ENCODE measurements at places on chromosomes 12 and 14.

- DNase-seq = no peak
These were observed 1.9 kb upstream of the KLHDC1 start for GRCh38 chr14:49691031-49691430.

DNA sequence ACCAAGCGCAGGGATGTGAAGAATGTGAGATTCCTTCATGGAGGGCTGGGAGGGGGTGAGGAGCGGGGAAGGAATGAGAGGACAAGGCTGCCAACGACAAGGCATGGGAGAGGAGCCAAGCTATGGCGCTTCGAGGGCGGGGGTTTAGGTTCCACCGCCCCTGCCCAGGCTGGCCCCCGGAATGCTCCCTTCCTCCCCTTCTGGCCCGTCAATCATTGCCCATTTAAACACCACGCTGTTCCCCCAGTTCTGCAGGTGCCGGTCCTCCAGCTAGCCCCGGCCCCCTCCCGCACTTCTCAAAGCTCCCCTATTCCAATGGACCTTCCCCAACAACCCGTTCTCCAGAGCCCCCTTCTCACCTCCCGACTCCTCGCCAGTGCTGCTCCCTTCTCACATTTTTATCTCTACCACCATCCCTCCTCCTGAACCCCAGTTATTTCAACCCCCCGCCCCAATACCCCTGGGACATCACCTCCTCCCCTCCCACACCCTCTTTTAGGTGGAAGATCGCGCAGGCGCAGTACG is 428 bp downstream of the RNF41 start:
- DNase-seq = no peak

GRCh38 chr14:56501909-56502530 is 77.6 kb upstream of the TMEM260 start:
- DNase-seq = no peak

GRCh38 chr12:119406308-119406707 is 71.8 kb downstream of the CCDC60 start:
- DNase-seq = no peak

DNA sequence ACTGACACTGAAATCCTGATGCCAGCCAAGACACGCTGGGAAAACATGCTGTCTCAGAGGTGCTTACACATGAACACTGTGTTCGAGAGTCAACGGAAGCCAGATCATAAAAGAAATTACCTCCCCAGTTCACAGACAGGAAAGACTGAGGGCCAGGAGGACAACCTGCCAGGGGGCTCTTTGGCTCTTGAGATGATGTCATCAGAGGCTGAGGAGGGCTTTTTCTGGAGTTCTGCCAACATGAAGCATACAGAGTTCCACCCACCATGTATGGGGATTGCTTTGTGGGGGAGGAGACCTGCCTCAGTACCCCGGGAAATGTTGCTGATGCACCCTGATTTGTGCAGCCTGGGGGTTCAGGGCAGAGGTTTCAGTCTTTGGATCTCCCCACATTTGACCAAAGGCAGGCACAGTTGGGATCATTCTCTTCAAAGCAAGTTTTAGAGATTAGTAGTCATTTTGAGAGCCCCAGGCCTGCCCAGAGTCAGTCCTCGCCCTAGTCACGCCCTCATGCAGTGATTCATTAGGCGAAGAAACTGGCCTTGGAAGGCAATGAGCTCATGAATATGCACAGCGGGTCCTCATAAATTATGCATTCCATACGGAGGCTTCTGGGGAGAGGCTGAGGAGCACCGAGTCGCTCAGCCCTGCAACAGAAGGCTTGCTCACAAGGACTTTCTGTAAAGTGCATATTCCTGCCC is 34.9 kb upstream of the EML1 start:
- DNase-seq = no peak

DNA sequence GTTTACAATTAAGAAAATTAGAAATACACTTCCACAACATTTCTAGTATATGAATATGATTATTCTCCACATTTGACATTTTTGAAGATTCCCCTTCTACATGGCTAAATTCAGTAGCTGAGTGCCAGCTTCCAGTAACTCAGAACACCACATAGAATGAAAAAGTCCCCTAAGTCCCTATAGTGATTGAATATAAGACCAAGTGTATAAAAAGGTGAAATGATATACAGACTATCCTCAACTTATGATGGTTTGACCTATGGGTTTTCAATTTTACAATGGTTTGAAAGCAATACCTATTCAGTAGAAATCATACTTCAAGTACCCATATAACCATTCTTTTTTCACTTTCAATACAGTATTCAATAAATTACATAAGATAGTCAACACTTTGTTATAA is 15.8 kb downstream of the ATL1 start:
- no peak for DNase-seq

DNA sequence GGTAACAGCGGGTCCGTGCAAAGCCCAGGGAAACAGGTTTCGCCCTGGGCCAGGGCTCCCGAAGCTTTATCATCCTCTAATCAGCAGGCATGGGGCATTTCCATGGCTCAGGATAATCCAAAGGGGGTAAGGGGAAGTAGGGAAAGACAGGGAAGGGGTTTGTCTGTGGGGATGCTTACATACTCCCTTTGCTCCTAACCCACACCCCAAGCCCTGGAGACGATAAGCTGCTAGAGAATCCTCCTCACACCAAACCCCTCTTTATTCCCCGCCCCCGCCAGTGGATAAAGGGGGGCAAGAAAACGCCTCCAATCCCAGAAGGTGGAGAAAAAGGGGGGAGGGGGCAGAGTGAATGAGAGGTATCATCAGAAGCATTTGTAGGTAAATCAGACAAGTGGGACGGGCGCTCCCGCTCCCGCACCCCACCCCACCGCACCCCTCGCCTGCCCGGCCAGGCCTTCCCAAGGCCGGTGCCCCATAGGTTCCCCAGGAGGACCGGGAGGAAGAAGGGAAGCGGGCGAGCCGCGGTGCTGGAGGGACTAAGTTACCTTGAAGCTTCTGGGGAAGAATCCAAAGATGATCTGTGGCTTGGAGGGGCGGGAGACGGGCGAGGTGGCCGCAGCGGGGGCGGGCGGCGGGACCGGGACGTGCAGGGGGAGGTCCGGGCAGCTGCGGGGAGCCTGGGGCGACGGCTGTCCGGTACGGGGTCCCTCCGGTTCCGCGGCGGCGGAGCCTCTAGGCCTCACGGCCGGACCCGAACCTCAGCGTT is 762 bp downstream of the PPP2R5E start:
- DNase-seq = no peak

GRCh38 chr14:37198273-37198598 is 499 bp downstream of the MIPOL1 start:
- DNase-seq = no peak

GRCh38 chr12:105400227-105400626 is 69.7 kb downstream of the C12orf75 start:
- no peak for DNase-seq

DNA sequence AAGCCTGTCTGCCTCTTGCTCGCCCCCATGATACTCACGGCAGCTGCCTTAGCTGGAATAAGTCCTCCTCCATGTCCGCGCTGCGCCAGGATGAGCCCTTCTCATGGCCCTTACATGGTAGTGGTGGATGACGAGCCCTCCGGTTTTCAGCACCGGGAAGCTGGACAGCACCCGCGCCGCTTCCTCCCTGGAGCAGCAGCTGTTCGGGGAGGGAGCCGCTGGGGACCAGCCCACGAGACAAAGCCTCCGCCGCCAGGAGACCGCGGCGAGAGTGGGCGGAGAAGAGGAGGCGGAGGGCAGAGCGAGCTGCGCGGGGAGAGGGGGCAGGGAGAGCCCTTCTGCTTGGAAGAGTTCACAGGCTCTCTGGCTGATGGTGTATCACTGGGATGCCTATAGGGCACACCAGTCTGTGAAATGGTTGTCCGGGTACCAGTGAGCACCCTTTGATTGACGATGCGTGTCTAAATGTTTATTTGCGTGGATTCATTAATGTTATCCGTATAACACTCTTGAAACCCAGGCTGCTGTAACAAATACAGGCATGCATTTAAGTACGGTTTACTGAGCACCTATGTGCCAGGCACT is at the start of gene SVOP:
SVOP (minus strand) TSS at position 273 of the 585 bp plus-strand sequence; CDS start at position 73, 200 bp downstream.
- no peak for DNase-seq

GRCh38 chr12:128797119-128798118 is 26.3 kb downstream of the SLC15A4 start:
- no peak for DNase-seq

GRCh38 chr12:55830601-55831446 is 1.4 kb upstream of the DNAJC14 start:
- DNase-seq = no peak
